MCF 10A (cell line): ENCODE measurements at places on chromosomes 2 and 18.

GRCh38 chr2:25362434-25363145 lies 20.9 kb upstream of the DNMT3A start:
- no peaks in the 10 kb centered on the region for H3K4me1 ChIP-seq
- H3K36me3 ChIP-seq: no peaks in the 10 kb centered on the region
- no peak for DNase-seq
- H3K27me3 ChIP-seq: peaks cover 10% of the 10 kb centered on the region
- peak overlapping the region; percentile 64 for H3K4me3 ChIP-seq

- H3K4me3 ChIP-seq: no peak overlapping the region
- no peak for DNase-seq
- peaks cover 15% of the 10 kb centered on the region for H3K27me3 ChIP-seq
- H3K36me3 ChIP-seq: no peaks in the 10 kb centered on the region
Observed at GRCh38 chr18:30712383-30712782, 330.2 kb downstream of the DSC3 start.

DNA sequence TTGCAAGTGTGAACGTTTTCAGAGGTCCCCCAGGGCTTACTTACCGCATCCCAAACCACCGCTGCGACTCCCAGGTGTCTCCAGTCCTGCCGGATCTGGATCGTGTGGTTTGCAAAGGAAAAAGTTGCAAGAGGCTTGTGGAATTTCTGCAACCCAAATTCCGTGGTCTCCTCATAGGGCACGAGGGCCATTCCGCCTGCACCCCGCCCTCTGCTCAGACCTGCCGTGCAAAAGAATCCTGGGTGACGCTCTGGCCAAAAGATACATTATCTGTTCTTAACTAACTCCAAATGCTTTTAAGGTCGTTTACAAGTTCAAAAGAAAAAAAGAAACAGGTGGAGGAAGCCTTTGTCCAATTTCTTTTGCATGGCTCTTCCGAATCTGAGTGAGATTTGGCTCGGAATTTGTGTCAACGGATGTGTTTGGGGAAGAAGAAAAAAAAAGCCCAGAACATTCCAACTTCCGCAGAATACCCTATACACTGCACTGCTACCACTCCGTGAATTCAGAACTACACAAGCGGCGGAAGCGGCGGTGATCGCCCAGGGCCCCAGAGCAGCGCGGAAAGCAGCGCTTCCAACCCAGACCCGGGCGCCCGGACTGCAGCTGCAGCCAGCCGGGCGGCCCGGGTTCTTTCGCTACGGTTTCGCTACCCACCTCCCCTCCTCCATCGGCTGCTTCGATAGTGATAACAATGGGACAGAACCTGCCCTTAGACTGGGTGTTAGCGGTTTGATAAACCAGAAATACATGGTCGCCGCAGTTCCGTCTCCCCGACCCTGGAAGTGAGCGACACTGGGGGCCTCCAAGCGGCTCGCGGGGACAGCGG lies 795 bp downstream of the METTL21A start:
- no peaks in the 10 kb centered on the region for H3K27me3 ChIP-seq
- peaks cover 17% of the 10 kb centered on the region for H3K4me1 ChIP-seq
- peak overlapping the region; percentile 86 for H3K4me3 ChIP-seq
- H3K36me3 ChIP-seq: peaks cover 6% of the 10 kb centered on the region
- peak overlapping the region; percentile 74 for H3K27ac ChIP-seq
- peak; percentile 58 for DNase-seq

DNA sequence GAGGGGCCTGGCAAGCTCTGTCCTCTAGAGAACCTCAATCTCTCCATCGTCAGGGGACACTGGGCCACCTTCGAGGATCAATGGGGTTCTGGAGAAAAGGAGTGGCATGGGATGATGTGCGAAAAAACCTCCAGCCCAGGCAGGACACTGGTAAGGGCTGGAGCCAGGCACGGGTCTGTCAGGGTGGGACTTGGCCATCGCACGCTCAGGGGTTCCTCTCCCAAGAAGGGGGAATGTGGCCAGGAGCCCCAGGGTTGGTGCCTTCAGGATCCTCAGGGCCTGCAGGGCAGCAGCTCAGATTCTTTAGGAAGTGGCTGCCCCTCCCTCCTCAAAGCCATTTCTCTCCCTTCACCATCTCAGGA lies 46.8 kb upstream of the PLB1 start:
- H3K27me3 ChIP-seq: no peaks in the 10 kb centered on the region
- peak overlapping the region; percentile 41 for H3K4me3 ChIP-seq
- DNase-seq: no peak
- no peaks in the 10 kb centered on the region for H3K36me3 ChIP-seq
- H3K4me1 ChIP-seq: peaks cover 49% of the 10 kb centered on the region

- H3K27ac ChIP-seq: no peak overlapping the region
- no peak overlapping the region for H3K4me3 ChIP-seq
- no peaks in the 10 kb centered on the region for H3K4me1 ChIP-seq
- H3K36me3 ChIP-seq: peaks cover 45% of the 10 kb centered on the region
Observed at GRCh38 chr18:46009125-46009840, 42.2 kb upstream of the EPG5 start.

DNA sequence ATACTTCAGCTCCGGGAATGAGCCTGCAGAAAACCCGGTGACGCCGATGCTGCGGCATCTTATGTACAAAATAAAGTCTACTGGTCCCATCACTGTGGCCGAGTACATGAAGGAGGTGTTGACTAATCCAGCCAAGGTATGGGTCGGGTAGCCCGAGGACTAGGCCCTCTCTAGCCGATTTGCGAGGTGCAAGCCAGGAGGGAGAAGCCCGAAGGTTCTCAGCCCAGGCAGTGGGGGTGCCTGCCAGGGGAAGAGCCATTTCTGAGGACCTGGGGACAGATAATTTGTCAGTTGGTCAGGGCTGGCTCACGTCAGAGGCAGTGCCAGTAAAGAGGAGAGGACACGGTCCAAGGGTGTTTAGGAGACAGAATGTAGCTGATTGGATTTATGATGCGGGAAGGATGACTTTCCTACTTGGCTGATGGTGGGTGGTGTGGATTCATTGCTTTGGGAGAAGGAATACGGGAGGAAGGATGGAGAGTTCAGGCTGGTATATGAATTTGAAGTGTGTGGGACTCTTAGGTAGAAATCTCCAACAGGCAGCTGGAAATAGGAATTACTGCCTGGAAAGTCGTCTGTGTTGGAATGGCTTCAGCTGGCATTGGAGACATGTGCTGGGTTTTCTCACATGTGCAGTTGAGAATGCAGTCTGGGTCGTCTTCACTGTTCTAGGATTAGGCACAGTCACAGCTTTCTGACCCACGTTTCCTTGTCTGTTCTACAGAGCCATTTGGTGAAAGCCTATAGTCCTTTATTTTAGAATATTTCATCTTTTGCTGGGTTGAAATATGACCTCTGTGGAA lies 874 bp downstream of the NDUFAF7 start:
- H3K36me3 ChIP-seq: peaks cover 48% of the 10 kb centered on the region
- peak; percentile 30 for DNase-seq
- no peaks in the 10 kb centered on the region for H3K27me3 ChIP-seq
- no peak overlapping the region for H3K4me3 ChIP-seq
- no peak overlapping the region for H3K27ac ChIP-seq

DNA sequence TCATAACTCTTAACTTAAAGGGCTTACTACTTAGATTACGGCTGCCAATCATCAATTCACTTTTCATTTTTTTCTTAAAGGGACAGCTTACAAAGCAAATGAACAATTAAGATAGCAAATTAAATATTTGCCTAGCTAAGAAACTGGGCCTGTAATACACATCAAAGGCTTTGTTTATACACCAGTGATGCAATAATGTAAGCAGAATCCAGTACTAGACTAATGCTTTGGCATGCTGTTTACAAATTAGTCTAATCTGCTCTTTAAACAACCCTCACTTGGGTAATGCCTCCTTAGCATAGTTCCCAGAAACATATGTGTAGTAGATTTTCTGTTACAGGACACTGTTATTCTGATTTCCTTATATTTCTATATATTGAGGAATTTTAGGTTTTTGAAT lies 105.8 kb downstream of the ARHGAP28 start:
- no peaks in the 10 kb centered on the region for H3K36me3 ChIP-seq
- no peaks in the 10 kb centered on the region for H3K27me3 ChIP-seq
- H3K27ac ChIP-seq: no peak overlapping the region
- DNase-seq: no peak
- no peak overlapping the region for H3K4me3 ChIP-seq

DNA sequence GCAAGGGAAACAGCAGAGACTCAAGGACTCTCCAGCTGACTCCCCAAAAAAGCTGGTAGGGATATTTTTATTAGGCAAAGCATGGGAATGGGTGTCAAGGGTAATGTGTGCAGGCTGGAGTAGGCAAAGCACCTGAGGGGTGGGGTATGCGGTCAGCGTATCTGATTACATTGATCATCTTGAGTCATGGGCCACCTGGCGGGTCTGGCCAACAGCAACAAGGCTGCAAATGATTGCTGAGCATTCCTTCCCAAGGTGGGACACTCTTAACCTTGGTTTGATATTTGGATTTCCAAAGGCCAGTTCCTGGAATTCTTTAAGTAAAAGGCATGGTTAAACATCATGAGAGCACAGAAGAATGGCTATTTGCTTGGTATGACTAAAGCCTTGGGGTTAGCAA lies 32.6 kb upstream of the CCBE1 start:
- no peak overlapping the region for H3K4me3 ChIP-seq
- peaks cover 13% of the 10 kb centered on the region for H3K4me1 ChIP-seq
- no peaks in the 10 kb centered on the region for H3K36me3 ChIP-seq
- H3K27me3 ChIP-seq: no peaks in the 10 kb centered on the region
- peak overlapping the region; percentile 66 for H3K27ac ChIP-seq
- DNase-seq: peak; percentile 56
